ENCODE measurements at places on chromosomes 12 and 14.
A peak's percentile ranks its signal among the peaks of the same experiment; 100 is the strongest.

DNA sequence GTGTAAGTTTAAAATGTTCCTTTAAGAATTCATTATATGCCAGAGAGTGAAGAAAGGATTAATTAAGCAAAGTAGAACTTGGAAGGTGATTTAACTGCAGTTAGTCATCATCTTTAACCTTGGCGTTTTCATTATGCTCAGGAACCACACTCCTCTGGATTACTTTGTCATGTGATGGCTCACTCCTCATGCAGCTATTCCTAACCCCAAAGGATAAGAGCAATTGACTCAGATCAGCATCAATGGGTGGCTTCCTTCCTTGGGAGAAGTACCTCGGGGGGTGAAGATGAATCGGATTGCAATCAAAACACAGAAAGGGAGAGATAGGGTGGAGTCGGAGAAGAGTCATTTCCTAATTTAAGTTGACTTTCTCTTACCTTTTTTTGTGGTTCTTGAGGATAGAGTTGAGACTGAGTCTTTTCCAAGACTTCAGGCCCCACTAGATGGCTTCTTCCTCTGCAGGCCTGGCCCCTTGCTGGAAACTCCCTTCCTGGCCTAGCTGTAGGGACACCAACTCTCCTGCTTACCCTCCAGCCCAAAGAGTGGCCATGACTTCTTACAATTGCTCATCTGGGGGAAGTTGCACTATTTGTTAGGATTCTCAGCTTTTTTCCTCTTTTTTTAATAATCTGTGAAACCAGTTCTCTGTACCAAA is 238.6 kb upstream of the DDHD1 start:
- no peak for DNase-seq

GRCh38 chr12:18145924-18146323 is 55.9 kb upstream of the RERGL start:
- no peak for DNase-seq

GRCh38 chr14:39861229-39861600 is 429.0 kb upstream of the FBXO33 start:
- no peak for DNase-seq

DNA sequence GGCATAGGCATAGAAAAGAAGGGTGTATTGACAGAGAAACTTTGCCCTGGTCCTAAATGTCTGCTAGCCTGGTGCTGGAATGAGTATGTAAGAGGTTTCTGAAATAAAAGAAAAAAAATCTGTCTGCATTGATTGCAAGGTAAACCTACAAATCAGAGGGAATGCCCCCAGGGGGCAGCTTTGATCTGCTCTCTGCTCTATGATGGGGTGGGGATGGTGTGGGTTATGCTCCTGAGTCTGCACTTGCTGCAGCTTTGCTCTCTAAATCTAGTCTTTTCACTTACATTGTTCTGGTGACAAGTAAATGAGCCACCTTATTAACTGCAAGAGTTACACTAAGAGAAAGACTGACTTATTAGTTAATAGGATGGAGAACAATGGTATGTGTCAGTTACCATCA is 468.4 kb upstream of the STXBP6 start:
- no peak for DNase-seq

DNA sequence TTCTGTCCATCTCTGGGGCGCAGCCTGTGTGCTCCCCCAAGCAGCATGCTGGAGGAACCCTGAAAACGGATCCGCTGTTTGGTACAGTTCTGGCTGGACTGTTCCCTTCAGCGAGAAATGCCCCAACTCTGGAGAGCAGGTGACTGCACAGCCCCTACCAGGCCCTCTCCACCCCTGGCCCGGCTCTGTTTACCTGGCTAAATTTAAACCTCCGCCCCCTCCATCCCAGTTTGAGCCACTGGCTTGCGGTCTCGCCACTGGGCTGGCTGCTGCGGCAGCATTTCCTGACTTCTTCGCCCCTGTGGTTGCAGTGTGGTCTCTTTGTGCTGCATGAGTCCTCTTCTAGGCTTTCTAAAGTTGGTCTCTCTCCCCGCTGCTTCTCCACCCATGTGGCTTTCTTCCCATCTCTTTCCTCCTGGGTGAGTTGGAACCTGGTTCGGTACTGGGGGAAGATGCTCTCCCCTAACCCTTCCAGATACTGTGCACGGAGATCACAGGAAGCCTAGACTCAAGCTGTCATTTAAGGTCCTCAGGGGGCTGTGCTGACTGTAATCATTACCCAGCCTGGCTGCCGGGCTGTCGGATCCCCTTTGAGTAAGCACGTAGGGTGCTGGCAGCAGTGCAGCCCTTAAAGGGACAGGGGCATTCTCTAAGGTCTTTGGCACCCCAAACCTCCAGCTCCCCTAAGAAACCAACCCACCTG is 60.6 kb downstream of the FBXL14 start:
- peak; percentile 36 for DNase-seq

DNA sequence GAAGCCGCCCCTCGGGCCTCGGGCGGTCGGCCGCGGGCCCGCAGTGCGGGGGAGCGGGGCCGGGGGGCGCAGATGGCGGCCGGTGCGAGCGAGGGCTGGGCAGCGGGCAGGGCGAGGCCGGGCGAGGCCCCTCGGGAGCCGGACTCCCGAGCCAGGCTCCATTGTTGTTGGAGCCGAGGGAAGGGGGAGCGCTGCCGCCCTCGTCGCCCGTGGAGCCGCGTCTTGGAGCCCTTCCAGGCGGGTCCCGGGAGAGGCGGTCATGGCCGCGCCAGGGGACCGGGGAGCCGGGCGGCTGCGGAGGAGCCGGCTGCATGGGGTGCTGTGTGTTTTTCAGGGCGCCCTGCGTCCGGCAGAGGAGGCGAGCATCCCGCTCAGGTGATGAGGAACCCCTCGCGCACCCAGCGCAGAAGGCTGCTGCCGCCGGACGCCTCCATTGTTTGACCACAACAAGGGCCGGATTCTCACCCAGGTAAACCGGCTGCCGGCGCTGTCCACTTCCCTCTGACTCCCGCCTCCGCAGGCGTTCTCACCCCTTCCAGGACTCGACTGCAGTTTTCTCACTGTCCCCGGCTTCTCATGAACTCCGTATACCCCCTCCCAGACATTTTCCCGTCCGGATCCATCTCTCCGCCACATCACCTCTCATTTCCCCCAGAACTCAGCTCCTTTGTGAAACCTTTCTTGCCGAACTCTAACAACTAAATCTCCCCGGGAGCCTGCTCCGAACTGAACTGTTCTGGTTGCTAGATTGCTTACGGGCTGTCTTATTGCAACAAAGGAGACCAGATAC is 732 bp downstream of the ZNF664 start:
- DNase-seq: peak; percentile 68

GRCh38 chr12:116448165-116448739 is 110.9 kb upstream of the MAP1LC3B2 start:
- no peak for DNase-seq

- no peak for DNase-seq
Observed at GRCh38 chr12:3281588-3282383, 204.6 kb downstream of the TSPAN9 start.

DNA sequence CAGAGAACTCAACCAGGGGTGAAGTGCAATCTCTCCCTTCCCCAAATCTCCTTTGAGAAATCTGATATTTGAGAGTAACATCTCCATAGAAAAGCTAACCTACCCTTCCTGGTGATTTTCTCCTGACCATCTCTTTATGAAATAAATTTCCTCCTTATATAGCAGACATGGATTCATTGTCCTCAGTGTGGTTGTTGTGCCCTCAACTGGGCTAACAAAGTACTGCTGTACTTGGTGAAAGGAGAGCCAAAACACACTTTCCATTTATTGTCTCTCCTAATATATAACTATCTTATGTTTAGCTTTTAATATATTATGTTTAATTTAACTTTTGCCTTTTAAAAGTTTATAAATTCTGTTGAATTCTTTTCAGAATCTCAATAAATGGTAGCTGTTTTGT is 65.1 kb upstream of the SLCO1B1 start:
- no peak for DNase-seq

DNA sequence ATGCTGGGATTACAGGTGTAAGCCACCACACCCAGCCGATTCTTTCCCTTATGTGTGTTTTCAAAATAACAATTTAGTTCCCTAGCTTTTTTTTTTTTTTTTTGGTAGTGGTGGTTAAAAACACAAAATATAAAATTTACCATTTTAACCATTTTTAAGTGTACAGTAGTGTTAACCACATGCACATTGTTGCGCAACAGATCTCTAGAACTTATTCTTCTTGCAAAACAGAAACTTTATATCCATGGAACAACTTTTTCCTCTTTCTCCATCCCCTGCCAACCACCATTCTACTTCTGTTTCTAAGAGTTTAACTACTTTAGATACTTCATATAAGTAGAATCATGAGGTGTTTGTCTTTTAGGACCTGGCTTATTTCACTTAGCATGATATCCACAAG is 1.1 kb upstream of the NDUFA12 start:
- no peak for DNase-seq

- DNase-seq: no peak
Observed at GRCh38 chr14:72142328-72142727, 210.1 kb downstream of the RGS6 start.

- DNase-seq: no peak
Observed at GRCh38 chr12:82937151-82937550, 250.4 kb downstream of the TMTC2 start.

DNA sequence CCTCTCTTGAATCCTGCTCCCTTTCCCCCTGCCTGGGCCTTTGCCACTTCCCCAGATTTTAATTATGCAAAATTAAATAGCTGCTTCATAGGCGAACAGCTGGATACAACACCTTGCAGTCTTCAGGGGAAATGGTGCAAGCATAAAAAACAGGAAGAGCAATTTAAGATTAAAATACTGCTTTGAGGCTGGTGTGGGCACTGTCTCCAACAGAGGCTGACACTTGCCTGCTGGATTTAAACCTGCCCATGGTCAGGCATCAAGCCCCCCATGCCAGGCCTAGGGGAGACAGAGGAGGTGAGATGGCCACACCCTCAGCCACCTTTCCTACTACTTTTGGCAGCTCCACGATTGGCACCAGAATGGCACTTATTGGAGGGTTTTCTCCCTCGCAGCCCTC is 110.1 kb upstream of the DIO3 start:
- DNase-seq: no peak

- no peak for DNase-seq
Observed at GRCh38 chr14:93133464-93133863, 17.7 kb upstream of the ITPK1 start.

GRCh38 chr14:64878837-64879634 is 671 bp downstream of the SPTB start:
- DNase-seq: no peak

DNA sequence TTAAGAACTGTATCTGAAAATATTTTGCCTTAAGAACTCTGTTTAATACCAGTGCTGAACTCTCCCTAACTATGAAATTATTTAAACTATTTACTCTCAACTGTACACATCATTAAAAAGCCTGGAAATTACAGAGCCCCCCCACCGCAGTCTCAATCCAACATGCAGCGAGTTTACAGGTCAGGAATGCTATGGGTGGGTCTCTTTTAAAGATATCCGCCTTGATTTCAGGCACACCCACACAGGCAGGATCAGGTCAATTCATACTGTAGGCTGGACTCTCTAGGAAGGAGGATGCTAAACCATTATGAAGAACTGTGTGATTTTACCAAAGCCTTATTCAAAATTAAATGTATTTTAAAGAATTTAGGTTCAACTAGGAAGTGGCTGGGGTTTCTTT is 16.5 kb downstream of the SPTLC2 start:
- DNase-seq: no peak

DNA sequence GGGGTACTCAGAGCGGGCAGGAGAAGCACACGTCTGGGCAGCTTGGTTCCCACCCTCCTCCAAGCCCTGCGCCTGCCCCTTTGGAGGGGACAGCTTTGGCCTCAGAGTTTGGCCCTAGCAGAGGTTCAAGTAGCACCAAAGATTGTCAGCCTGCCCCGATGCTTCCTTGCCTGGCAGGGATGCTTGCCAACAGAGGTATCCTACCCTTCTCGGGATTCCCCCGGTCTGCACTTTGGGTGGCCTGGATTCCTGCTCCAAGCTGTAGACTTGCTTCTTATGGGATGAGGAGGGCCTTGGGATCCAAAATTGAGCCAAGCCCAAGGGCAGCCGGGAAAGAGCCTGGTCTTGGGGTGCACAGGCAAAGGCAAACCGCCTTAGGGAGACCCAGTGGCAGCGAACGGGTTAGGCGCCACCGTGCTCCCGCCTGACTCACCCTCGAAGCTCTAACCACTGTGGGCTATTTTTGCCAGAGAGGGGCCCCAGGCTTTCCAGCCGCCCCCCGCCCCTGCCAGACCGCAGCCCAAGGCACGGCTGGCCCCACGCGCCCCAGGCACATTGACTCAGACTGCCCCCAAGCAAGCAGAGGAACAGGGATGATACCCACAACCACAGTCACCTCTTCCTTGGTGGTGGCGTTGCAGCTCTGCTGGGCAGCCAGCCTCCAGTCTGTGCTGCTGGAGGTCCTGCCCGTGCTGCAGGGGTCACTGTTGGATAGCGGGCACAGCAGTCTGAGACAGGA is 847 bp upstream of the WNT10B start:
- no peak for DNase-seq

- no peak for DNase-seq
Observed at GRCh38 chr14:26289891-26290486, 307.8 kb downstream of the NOVA1 start.

DNA sequence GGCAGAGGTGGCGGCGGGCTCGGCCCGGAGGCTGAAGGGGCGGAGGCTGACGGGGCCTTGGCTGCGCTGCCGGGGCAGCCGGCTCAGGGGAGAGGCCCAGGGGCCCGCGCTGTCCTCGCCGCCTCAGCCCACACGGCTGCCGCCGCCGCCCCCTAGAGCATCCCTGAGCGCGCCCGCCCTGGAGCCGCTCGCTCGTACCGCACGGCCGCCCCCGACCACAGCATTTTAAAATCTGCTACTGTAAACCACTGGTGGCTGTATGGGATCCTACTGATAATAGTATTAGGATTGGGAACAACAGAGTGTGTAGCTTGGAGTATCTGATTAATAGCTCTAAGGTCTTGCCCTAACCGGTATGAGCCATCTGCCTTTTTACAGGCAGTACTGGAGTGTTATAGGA is 22.2 kb upstream of the EDDM3A start:
- DNase-seq: no peak

- DNase-seq: no peak
Observed at GRCh38 chr14:82889701-82890100, 1356.0 kb upstream of the SEL1L start.

DNA sequence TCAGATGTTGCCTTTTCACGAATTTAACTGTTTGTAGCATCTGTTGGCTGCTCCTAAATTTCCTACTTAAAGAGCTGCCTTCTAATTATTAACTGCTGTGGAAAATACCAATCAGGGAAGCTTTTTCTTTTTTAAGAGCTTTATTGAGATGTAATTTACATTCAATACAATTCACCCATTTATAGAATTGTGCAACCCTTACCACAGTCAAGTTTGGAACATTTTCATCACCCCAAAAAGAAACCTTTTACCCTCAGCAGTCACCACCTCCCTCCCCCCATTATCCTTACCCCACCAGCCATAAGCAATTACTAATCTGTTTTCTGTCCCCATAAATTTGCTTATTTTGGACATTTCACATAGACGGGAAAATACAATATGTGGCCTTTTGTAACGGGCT is 1.4 kb downstream of the PCNX4 start:
- DNase-seq: no peak

GRCh38 chr14:66005900-66006434 is 480.2 kb upstream of the CCDC196 start:
- DNase-seq: no peak

DNA sequence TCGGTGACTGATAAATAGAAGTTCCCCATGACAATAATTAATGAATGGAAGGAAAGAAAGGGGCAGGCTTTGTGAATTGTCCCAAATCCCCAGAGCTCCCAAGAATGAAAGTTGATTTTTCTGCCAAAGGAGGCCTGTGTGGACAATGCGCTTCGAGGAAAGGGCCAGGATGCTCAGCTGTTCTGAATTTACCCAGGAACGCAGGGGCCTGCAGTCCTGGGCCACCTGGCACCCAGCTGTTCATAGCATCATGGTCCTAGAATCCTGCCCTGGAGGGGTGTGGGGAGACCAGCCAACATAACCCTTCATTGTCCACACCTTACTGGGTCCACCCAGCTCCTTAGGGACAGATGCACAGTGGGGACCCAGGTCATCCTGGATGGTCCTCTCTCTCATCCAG is 587.5 kb downstream of the BCL11B start:
- DNase-seq: no peak
